SK-MEL-5 (cell line): ENCODE measurements at places on chromosomes 7 and 10. TPM values are rescaled to one million over a fixed set of nuclear protein-coding genes. Genes with fewer than 3 reads are reported as not detected.

Gene CDK14
- 2.0 and 2.3 TPM in 2 replicates for total RNA-seq

Gene HOXA13
- 1.5 and 2.0 TPM in 2 replicates for total RNA-seq

Gene APBB1IP
- total RNA-seq = not detected in 2 replicates

Gene PRF1
- total RNA-seq = not detected in 2 replicates

Gene DENND2A
- 0.16 TPM in 1 of 2 replicates, not detected in the other for total RNA-seq

Gene LRIT1
- not detected in 2 replicates for total RNA-seq

Gene MBL2
- 0.16 TPM in 1 of 2 replicates, not detected in the other for total RNA-seq

Gene ASAH2
- total RNA-seq = 0.37 and 1.1 TPM in 2 replicates

- no peak for DNase-seq
Measured at GRCh38 chr7:33196221-33196620, 66.9 kb downstream of the BBS9 start.

GRCh38 chr7:149822353-149822943 is 15.7 kb upstream of the ZNF862 start:
- no peak for DNase-seq

GRCh38 chr10:13327534-13327933 is 20.6 kb downstream of the SEPHS1 start:
- no peak for DNase-seq

GRCh38 chr10:68010426-68010940 is 64.6 kb downstream of the HERC4 start:
- no peak for DNase-seq

- no peak for DNase-seq
Measured at GRCh38 chr7:25349283-25350017, 121.2 kb upstream of the NPVF start.

GRCh38 chr7:28921822-28922221 is 36.3 kb downstream of the TRIL start:
- peak; percentile 93 for DNase-seq

- no peak for DNase-seq
Measured at GRCh38 chr10:19778996-19779395, 37.2 kb upstream of the PLXDC2 start.

DNA sequence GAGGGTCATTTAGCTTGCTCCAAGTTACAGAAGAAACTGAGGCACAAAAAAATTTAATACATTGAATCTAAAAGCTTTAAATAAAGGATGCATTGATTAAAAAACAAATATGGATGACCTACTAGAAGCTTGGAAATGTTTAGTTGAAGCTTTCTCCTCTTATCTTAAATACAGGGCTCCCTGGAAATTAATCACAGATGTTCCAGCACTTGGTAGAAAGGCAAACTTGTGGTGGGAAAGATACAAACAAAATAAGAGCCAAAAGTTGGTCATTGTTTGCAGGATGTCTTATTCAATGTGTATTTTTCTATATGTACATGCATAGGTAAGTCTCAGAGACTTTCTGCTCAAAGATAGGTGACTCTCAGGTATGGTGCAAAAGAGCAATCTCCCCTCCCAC is 40.7 kb upstream of the LYZL1 start:
- DNase-seq = no peak

DNA sequence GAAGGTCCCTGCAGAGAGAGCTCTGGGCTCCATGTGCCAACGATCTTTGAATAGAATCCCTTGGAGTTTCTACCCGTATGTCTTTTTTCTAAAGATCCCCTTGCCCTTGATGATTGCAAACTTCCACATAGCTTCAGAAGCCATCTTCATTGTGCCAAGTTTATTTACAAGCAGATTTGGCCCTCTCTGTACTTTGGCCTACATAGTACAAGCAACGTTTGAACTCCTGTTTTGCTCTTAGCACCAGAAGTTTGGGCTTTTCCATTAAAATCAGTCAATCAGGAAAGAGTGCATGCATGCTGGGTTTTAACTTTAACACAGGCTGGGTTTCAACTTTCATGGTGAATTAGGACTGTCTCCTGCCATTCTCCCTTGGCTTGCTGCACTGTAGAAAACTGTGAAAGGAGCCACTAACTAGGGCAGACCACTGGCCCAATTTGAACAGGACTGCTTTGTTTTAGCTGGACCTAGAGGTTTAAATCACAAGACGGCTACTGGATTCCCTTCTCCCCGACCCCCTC is 557.6 kb upstream of the GALNT17 start:
- no peak for DNase-seq

DNA sequence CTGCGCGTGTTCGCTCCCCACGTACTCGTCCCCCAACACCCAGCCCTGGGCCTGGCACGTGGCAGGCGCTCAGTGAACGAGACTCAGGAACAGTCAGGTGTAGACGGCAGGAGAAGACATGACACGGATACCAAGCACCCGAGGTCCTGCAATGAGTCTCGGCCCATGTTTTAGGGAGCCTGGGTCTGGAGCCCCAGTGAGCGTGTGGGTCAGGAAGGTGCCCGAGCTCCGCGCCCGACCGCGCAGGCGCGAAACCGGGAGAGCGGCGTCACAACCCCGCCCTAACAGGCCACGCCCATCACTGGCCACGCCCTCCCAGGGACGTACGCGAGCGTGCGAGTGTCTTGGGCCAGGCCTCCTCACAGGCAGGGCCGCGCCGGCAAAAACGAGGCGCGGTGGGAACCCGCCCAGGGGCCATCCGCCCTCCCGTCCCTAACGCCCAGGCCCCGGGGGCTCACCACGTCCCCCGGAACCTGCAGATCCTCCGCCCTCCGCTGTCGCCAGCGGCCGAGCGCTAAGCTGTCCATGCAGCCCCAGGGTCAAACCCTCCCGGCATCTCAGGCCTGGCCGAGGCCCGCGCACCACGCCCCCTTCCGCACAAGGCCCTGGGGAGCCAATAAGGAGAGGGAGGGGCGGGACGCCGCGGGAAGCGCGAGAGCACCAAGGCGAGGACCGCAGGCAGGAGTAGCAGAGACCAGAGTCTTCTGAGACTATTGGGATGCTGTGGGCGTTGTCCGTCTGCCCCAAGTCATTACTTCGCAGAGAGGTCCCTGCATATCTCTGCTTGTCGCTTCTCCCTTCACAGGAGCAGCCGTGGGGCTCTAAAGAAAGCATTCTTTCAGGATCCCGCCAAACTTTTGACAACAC is at the start of gene C10orf143:
C10orf143 (minus strand) TSS at position 585 of the 867 bp plus-strand sequence; CDS start at position 527, 58 bp downstream.
- DNase-seq = peak; percentile 92

DNA sequence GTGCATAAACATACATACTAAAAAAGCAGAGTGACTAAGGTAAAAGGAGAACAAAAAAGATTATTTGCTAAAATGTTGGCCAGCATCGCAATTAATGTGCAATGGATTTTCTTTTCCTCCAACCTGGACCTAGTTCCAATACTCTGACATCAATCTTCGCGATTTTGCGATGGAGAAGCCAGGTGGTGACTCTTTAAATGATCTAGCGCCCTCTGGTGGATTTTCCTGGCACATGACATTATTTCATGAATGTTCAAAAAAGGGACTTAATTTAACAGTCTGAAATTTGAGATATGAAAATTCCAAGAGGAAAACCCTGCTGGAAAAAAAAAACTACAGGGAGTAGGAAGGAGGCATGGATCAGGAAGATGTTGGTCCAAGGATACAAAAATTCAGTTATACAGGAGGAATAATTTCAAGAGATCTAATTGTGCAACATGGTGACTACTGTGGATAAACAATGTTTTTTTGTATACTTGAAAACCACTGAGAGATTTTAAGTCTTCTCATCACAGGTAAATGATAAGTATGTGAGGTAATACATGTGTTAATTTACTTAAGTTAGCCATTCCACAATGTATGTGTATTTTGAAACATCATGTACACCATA is 4.3 kb upstream of the KCNMA1 start:
- peak; percentile 77 for DNase-seq

- DNase-seq = no peak
Measured at GRCh38 chr7:128271942-128272481, 30.9 kb downstream of the LEP start.

DNA sequence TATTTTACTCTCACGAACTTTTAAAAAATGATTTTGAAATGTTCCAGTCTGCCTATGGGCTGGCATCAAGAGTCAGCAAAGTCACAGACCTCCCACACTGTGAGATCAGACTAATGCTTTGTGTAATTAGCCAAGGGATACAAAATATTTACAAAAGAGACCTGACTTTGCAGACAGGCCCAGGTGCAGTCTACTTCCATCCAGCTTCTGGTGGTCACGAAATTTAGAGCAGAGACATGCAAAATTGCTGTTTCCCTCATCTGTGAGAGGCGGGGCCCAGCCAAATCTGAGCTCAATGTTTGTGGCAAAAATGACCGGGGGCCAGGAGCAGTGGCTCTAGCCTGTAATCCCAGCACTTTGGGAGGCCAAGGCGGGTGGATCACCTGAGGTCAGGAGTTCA is 82.5 kb upstream of the PITRM1 start:
- no peak for DNase-seq

DNA sequence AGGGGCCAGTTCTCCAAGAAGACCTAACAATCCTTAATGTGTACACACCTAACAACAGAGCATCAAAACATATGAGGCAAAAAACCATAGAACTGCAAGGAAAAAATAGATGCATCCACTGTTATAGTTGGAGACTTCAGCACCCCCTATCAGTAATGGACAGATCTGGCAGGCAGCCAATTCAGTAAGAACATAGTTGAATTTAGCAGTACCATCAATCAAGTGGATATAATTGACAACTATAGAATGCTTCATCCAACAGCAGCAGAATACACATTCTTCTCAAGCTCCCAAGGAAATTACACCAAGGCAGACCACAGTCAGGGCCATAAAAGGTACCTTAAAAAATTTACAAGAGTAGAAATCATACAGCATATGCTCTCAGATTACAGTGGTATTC is 42.2 kb downstream of the POLL start:
- no peak for DNase-seq

DNA sequence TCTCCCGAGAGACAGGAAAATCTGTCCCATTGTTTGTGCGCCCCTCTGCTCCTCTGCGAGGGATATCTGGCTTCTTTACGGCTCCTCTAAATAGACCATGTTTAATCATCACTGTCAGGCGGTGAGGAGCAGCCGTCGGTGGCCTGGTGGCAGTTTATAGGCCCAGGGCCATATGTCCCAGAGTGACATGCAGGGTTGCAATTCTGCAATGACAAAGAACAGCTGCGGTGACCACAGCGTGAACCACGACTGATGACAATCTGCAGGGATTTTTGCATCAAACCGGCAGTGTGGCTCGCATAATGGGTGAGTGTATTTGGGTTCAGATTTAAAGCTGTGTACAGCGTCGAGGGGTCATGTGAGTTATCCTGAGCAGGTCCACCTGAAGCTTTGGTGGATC is 41.5 kb downstream of the GATA3 start:
- no peak for DNase-seq

- DNase-seq = peak; percentile 60
Measured at GRCh38 chr10:24958091-24958720, 5.8 kb upstream of the PRTFDC1 start.

DNA sequence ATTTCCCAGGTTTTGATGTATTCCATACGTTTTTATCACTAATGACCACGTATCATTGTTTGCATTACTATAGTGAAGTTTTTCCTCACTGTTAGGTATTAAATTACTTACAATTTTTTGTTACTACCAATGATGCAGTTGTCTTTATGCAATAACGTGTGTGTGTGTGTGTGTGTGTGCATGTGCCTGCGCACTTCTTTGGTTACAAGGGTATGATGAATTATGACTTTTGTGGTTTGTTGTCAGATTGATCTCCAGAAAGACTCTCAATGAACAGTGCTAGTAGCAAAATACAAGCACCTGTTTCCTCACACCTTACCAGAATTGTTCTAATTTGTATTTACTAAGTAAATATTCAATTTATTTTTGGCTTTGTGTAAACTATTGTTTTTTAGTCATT is 51.5 kb downstream of the MCMBP start:
- no peak for DNase-seq

DNA sequence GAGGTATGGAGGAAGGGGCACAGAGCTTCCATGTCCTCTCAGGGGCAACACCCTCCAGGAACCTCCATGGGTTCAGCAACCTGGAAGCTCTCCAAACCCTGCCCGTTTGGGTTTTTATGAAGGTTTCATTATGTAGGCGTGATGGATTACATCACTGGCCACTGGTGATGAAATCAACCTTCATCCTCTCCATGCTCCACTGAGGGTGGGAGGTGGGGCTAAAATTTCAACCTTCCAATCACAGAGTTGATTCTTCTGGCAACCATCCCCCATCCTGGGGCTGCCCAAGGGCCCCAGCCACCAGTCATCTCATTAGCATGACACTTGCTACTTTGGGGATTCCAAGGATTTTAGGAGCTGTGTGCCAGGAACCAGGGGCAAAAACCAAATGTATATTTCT is 90.1 kb downstream of the TEX36 start:
- DNase-seq = no peak

GRCh38 chr7:159007364-159007995 is 137.2 kb downstream of the VIPR2 start:
- no peak for DNase-seq

DNA sequence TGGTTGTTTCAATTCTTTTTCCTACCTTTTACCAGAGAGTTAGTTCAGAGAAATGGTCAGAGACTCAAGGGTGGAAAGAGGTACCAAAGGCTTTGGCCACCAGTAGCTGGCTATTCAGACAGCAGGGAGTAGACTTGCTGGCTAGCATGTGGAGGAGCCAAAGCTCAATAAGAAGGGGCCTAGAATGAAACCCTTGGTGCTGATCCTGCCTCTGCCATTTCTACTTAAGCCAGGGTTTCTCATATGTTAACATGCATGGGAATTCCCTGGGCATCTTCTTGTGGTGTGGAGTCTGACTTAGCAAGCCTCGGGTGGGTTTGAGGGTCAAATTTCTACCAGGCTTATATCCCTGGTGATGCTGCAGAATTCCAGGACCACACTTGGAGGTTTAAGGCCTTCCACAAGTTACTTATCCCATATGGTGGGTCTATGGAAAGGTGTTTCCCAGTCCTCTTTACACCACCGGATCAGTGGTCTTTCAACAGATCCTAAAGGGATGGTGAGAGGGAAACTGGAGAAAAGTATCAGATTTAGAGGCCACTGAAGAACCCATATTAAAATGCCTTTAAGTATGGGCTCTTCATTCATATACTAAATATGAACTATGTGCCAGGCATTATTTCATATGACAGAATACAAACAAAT is 3.2 kb downstream of the IL6 start:
- no peak for DNase-seq

GRCh38 chr10:71212318-71213126 is at the start of gene UNC5B:
Gene UNC5B (plus strand): TSS chr10:71212570. CDS start chr10:71212986, 416 bp downstream.
- DNase-seq = peak; percentile 69

GRCh38 chr7:98165827-98166667 is 45.2 kb upstream of the BHLHA15 start:
- DNase-seq = peak; percentile 56

- no peak for DNase-seq
Measured at GRCh38 chr10:92697663-92698511, 8.1 kb downstream of the HHEX start.

GRCh38 chr7:140724706-140725105 is 28.2 kb downstream of the NDUFB2 start:
- no peak for DNase-seq
